SJSA1 (cell line): ENCODE measurements at places on chromosomes 5 and 9. TPM values are rescaled to one million over a fixed set of nuclear protein-coding genes. Genes with fewer than 3 reads are reported as not detected.

DNA sequence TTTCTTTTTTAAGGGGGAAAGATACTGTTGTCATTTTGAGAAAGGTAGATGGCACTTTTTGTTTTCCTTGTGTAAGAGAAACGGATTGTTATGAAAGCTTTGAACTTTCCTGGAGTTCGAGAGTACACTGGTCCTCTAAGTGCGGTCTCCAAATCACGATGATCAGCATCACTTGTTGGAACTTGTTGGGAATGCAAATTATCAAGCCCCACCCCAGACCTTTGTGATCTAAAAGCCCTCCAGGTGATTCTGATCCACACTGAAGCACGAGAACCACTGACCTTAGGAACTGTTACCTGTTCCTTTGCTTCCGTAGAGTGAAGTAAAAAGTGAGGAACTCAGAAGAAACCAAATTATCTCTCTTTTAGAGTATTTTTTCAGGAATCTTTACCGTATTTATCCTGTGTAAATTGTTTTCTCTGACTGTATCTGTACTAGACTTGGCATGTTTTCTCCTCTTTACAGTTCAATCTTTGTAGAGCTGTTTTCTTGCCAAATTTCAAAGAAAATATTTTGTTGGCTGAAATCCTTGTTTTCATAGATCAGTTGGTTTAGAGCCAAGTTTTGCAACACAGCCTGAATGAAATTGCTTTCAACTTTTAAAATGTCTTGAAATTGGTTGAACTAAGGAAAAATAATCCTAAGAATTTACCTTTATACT is 4.0 kb downstream of the MAT2B start:
- H3K27me3 ChIP-seq = no peaks in the 10 kb centered on the region
- H3K27ac ChIP-seq = no peak overlapping the region
- H3K4me3 ChIP-seq = no peak overlapping the region
- DNase-seq = no peak
- H3K36me3 ChIP-seq = peaks cover 27% of the 10 kb centered on the region
- peaks cover 2% of the 10 kb centered on the region; the same call in 1 of the 2 replicates for H3K4me1 ChIP-seq

ENHO gene
- not detected in 2 replicates for total RNA-seq

GRCh38 chr5:137847687-137848086 is 20.0 kb upstream of the MYOT start:
- no peak for DNase-seq
- no peaks in the 10 kb centered on the region for H3K36me3 ChIP-seq
- H3K4me1 ChIP-seq = no peaks in the 10 kb centered on the region
- H3K4me3 ChIP-seq = no peak overlapping the region
- no peak overlapping the region for H3K27ac ChIP-seq
- no peaks in the 10 kb centered on the region; the same call in 1 of the 2 replicates for H3K27me3 ChIP-seq

DNA sequence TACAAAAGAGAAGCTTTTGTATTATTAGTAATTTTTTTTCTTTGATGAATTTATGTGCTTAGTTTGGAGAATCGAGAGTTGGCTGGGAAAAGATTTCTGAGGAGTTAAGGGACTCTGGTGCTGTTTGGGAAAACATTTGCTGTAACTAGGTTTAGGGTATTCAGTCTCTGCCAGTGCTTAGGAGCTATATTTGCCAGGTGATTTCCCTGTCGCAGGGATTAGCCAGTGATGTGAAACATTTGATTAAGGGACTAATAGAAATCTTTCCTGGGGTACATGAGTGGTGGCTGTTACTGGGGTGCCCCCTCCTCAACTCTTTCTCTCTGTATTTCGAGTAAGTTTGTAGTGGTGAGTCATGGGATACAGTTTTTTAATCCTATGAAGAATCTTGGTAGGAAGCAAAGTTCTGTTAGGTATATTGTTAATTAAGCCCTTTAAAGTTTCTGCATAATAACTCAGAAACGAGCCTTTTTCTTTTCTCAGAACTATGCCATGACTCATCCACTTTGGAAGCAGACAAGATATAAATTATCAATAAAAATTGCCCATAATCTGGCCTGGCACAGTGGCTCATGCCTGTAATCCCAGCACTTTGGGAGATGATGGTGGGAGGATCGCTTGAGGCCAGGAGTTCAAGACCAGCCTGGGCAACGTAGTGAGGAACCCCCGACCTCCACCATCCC is 18.6 kb downstream of the RGMB start:
- no peak for DNase-seq
- no peak overlapping the region for H3K27ac ChIP-seq
- no peaks in the 10 kb centered on the region for H3K27me3 ChIP-seq
- H3K36me3 ChIP-seq = peaks cover 52% of the 10 kb centered on the region

DNA sequence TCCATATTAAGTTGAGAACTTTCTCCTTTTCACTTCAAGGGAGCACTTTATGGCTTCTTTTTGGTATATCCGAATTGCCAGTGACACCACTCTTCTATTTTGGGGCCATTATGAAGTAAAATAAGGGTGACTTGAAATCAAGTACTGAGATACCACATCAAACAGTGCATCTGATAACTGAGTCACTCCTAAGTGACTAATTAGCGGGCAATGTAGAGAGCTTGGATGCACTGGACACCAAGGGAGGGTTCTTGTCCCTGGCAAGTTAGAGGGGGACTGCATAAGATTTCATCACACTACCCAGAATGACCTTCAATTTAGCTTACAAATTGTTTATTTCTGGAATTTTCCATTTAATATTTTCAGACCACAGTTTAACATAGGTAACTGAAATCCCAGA is 813.9 kb upstream of the CDH10 start:
- no peaks in the 10 kb centered on the region for H3K27me3 ChIP-seq
- H3K36me3 ChIP-seq = no peaks in the 10 kb centered on the region
- H3K4me3 ChIP-seq = no peak overlapping the region

- H3K27me3 ChIP-seq = no peaks in the 10 kb centered on the region
- H3K4me1 ChIP-seq = no peaks in the 10 kb centered on the region
- H3K36me3 ChIP-seq = no peaks in the 10 kb centered on the region
- no peak overlapping the region for H3K4me3 ChIP-seq
Observed at GRCh38 chr9:90343366-90343765, 299.3 kb downstream of the DIRAS2 start.

DNA sequence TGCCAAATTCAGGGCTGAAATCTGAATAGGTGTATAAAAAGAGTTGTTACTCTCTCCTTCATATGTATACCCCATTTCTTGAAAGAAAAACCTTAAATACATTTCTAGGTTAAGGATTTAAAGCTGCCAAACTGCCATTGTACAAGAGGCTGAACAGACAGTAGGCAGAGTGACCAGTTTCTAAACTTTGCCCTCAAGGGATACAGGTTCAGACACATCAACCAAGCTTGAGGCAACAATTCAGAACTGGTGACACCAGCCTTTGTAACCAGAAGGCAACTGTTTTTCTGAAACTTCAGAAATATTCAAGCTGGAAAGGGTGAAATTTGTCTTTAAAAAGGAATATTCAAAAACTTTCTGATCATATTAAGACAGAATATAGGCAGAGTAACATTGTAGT is 47.5 kb downstream of the FAM114A2 start:
- no peak overlapping the region for H3K4me3 ChIP-seq
- H3K36me3 ChIP-seq = peaks cover 13% of the 10 kb centered on the region
- no peaks in the 10 kb centered on the region for H3K27me3 ChIP-seq
- H3K27ac ChIP-seq = no peak overlapping the region
- H3K4me1 ChIP-seq = no peaks in the 10 kb centered on the region

DNA sequence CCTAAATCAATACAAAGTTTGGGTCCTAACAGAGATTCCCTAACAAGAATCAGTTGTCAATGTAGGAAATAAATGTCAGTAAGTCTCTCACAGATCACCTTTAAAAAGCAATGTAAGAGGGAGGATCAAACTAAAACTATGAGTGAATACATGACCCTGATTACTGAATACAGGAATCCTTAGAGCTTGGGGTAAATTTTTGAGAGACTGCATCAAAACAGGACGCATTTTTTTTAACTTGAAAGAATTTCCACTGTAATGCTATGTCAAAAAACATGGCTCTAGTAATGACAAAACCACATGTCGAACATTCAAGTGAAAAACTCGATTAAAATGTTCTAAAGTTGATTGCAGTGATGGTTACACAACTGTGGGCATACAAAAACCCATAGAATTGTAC is 21.9 kb downstream of the ZDHHC21 start:
- H3K27ac ChIP-seq = no peak overlapping the region
- H3K4me1 ChIP-seq = no peaks in the 10 kb centered on the region
- H3K4me3 ChIP-seq = no peak overlapping the region
- H3K36me3 ChIP-seq = no peaks in the 10 kb centered on the region

DNA sequence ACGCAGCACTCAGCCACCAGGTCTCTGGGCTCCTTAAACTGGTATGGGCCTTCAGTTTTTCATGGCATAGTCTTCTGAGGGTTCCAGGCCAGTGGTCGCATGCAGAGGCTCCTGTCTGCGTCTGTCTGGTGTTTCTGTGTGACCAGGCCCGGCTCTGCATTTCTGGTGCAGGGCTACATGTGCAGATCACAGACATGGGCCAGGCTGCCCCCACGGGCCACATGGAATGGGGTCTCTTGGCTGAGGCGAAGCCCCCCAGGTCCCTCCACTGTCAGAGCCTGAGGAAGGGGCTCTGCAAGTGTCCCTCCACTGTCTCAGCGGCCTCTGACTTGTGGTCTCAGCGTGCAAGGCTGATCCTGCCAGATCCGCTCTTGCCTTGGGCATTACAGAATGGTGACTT is 15.6 kb upstream of the CARD19 start:
- no peak overlapping the region for H3K4me3 ChIP-seq
- peaks cover 5% of the 10 kb centered on the region; the same call in 1 of the 2 replicates for H3K4me1 ChIP-seq
- no peak for DNase-seq
- no peak overlapping the region for H3K27ac ChIP-seq
- H3K36me3 ChIP-seq = no peaks in the 10 kb centered on the region

GMCL2 gene
- not detected in 2 replicates for total RNA-seq

SPOUT1 gene
- 13.5 and 15.3 TPM in 2 replicates for total RNA-seq

KYAT1 gene
- total RNA-seq = 7.9 and 18.3 TPM in 2 replicates

DNA sequence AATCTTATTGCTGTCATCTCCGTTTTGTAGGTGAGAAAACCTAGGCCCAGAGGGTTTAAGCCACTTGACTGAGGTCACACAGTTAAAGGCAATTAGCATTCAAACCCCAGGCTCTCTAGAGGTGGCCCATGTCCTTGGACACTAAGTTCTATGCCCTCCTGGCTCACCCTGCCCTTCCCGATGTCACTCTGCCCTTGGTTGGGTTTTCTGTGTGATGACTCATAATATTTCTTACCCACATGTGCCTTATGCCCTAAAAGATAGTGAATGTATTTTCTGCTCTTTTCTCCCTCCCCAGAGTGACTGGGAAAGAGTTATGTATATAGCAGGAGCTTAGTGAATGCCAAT is 174.5 kb upstream of the PITX1 start:
- H3K36me3 ChIP-seq = no peaks in the 10 kb centered on the region
- H3K4me3 ChIP-seq = no peak overlapping the region
- no peaks in the 10 kb centered on the region for H3K27me3 ChIP-seq
- no peak for DNase-seq

DNA sequence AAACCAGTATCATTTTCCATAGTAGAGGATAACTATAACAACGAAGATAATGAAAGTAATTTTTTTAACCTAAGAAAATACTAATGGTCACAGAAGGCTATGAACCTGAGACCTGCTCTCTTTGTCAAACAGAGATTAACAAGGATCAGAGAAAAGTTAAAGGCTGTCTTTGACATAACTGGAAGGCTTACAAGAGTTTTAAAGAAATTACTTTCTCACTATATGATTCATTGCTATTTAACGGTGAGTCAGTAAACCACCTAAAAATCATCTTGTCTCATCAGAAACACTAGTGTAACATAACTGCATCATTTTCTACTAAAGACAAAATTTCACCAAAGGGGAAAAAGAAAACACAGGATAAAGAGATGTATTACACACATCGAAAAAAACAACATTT is 19.3 kb downstream of the MLANA start:
- no peak overlapping the region for H3K4me3 ChIP-seq
- no peak overlapping the region for H3K27ac ChIP-seq
- no peak for DNase-seq
- no peaks in the 10 kb centered on the region for H3K36me3 ChIP-seq
- H3K4me1 ChIP-seq = no peaks in the 10 kb centered on the region

DNA sequence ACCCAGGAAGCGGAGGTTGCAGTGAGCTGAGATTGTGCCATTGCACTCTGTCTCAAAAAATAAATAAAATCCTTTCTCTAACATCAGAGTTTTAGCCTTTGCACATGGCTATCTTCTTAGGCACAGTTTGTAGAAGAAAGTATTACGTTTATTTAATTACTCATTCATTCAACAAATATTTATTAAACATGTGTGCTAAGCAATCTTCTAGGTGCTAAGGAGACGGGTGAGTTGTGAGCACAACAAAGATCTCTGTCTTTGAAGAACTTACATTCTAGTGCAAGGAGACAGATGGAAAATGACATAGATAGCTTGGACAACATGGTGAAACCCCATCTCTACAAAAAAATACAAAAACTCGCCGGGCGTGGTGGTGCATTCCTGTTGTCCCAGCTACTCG is 122.3 kb upstream of the MYO10 start:
- no peaks in the 10 kb centered on the region for H3K36me3 ChIP-seq
- peaks cover 55% of the 10 kb centered on the region for H3K4me1 ChIP-seq
- no peak overlapping the region for H3K4me3 ChIP-seq
- no peaks in the 10 kb centered on the region for H3K27me3 ChIP-seq

DNA sequence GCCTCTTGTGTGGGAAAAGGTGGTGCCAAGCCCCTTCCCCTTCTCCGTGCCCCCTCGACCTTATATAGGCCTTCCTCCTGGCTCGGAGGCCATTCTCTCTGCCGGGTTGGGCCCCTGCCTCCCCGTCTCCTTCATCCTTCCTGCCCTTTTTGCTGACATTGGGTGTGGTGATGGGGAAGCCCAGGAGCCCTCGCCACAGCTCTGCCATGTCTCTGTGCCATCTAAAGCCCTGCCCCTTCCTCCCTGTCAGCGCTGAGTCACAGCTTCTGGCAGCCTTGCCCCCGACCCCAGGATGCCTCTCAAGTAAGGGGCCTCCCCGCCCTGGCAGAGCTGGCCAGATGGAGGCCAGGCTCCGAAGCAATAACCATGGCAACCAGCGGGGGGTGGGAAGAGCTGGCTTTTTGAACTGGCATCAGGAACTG is 30.4 kb downstream of the JADE2 start:
- DNase-seq = peak; percentile 76
- H3K27me3 ChIP-seq = no peaks in the 10 kb centered on the region
- H3K4me1 ChIP-seq = peaks cover 58% of the 10 kb centered on the region
- peaks cover 30% of the 10 kb centered on the region for H3K36me3 ChIP-seq

TOR4A gene
- total RNA-seq = 9.7 and 10.9 TPM in 2 replicates

NR5A1 gene
- total RNA-seq = not detected in 2 replicates
